ENCODE measurements at places on chromosomes 6 and 20. TPM values are rescaled to one million over a fixed set of nuclear protein-coding genes. Genes with fewer than 3 reads are reported as not detected.

OR14J1 gene
- not detected for total RNA-seq

SCUBE3 gene
- total RNA-seq = 2.9 TPM

LHFPL5 gene
- not detected for total RNA-seq

C6orf132 gene
- total RNA-seq = 2.6 TPM

ENTPD6 gene
- 59.3 TPM for total RNA-seq

TRERF1 gene
- 7.0 TPM for total RNA-seq

C20orf202 gene
- total RNA-seq = 0.80 TPM

CYP39A1 gene
- 8.3 TPM for total RNA-seq

LY6G6C gene
- 0.71 TPM for total RNA-seq

FRK gene
- 0.85 TPM for total RNA-seq

TCP1 gene
- total RNA-seq = 107 TPM

SPATA25 gene
- 2.8 TPM for total RNA-seq

HEY2 gene
- 4.3 TPM for total RNA-seq

LPA gene
- total RNA-seq = 0.36 TPM

FRMD1 gene
- total RNA-seq = 25.5 TPM

EYA4 gene
- total RNA-seq = 5.3 TPM

LINC00237 gene
- total RNA-seq = not detected

CGA gene
- not detected for total RNA-seq

TRIM31 gene
- total RNA-seq = not detected

CALHM4 gene
- not detected for total RNA-seq

GPLD1 gene
- total RNA-seq = 4.9 TPM

GLP1R gene
- total RNA-seq = 1.6 TPM

ATP6V1G2 gene
- total RNA-seq = 4.8 TPM

CCN6 gene
- total RNA-seq = 0.18 TPM

ZNF311 gene
- total RNA-seq = 2.1 TPM

CLDN20 gene
- total RNA-seq = 2.2 TPM

IL22RA2 gene
- total RNA-seq = not detected

CFB gene
- total RNA-seq = 72.6 TPM

TNFRSF21 gene
- total RNA-seq = 6.3 TPM

NHSL1 gene
- 18.5 TPM for total RNA-seq

PACSIN1 gene
- 0.49 TPM for total RNA-seq

UFL1 gene
- 32.1 TPM for total RNA-seq

NRN1 gene
- total RNA-seq = 90.1 TPM

MYLK2 gene
- 0.27 TPM for total RNA-seq

STMND1 gene
- total RNA-seq = 0.27 TPM

SPTLC3 gene
- total RNA-seq = 30.1 TPM

GSTA2 gene
- total RNA-seq = not detected

KIF3B gene
- total RNA-seq = 30.9 TPM

MMP24 gene
- 0.49 TPM for total RNA-seq

GPX6 gene
- total RNA-seq = not detected

MYT1 gene
- not detected for total RNA-seq

ASIP gene
- 3.0 TPM for total RNA-seq

HLA-DMA gene
- total RNA-seq = 70.1 TPM

CALHM5 gene
- total RNA-seq = 5.3 TPM

COL11A2 gene
- total RNA-seq = 5.6 TPM

TFAP2B gene
- total RNA-seq = not detected

LSM14B gene
- 26.5 TPM for total RNA-seq

EFHC1 gene
- 38.7 TPM for total RNA-seq

TAAR9 gene
- total RNA-seq = not detected

PRICKLE4 gene
- total RNA-seq = 9.0 TPM

TNFAIP3 gene
- 37.5 TPM for total RNA-seq

WFDC5 gene
- not detected for total RNA-seq

MEP1A gene
- not detected for total RNA-seq

Measured in sciatic nerve (tissue), 2 donors.